ENCODE measurements at places on chromosomes 12 and 14. TPM values are rescaled to one million over a fixed set of nuclear protein-coding genes. Genes with fewer than 3 reads are reported as not detected.

FAM186B gene
- total RNA-seq, result not detected

SUOX gene
- total RNA-seq, result 30.0 TPM

CIROP gene
- total RNA-seq, result not detected

ENDOU gene
- 42.4 TPM for total RNA-seq

TMEM30B gene
- total RNA-seq, result 26.1 TPM

BEST3 gene
- not detected for total RNA-seq

LHX5 gene
- not detected for total RNA-seq

CLEC14A gene
- 18.5 TPM for total RNA-seq

APOF gene
- not detected for total RNA-seq

CLEC1B gene
- not detected for total RNA-seq

ESPL1 gene
- total RNA-seq, result 32.2 TPM

ENO2 gene
- total RNA-seq, result 5.0 TPM

GPR65 gene
- 0.35 TPM for total RNA-seq

GRCh38 chr12:72622556-72622955 is 350.4 kb downstream of the TRHDE start:
- no peak for DNase-seq

DNA sequence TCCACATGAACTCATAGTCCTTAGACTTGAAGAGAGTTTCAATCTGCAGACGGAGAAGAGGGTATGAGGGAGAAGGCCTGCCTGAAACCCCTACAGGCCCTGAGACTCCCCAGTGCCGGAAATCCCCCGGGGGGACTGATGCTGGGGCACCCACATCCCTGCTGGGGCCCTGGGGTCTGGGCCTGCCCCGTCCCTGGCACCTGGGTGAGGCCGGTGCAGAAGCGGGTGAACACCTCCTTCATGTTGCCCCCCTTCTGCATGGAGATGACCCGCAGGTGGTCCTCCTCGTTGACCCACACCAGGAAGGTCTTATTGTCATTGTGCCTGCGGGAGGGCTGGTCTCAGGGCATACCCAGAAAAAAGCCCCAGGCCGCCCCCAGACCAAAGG is 2.4 kb downstream of the CKB start:
- no peak for DNase-seq

DNA sequence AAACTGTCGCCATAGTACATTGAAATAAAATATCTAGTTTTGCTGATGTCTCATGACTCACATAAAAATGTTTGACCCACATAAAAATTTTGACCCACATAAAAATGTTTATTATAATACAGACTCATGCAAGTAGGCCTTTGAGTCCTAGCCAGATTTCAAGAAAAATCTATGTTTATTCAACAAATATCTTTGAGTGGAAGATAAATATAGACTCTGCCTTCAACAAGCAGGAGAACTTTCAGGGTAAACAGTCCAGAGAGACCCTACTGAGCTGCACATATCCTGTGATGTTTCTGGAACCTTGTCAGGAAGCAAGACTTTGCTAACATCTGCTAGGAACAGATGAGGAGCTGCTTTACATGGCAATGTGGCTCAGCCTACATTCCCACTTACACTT is 283.1 kb downstream of the MDGA2 start:
- DNase-seq, result no peak

DNA sequence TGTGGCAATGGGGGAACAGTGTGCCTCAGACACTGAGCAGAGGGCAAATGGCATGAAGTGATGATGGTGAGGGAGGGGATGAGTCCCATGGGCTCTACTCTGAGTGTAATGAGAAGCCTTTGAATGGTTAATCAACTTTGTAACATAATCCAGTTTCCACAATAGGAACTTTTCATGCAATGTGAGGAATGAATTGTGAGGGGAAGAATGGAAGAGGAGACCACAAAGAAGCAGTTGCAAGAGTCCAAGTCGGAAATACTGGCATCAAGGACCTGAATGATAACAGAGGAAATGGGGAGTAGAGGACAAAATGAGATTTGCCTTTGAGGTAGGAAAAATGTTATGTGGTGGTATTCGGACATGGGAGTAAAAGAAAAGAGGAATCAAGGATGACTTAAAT is 476.9 kb upstream of the PRICKLE1 start:
- DNase-seq, result no peak

DNA sequence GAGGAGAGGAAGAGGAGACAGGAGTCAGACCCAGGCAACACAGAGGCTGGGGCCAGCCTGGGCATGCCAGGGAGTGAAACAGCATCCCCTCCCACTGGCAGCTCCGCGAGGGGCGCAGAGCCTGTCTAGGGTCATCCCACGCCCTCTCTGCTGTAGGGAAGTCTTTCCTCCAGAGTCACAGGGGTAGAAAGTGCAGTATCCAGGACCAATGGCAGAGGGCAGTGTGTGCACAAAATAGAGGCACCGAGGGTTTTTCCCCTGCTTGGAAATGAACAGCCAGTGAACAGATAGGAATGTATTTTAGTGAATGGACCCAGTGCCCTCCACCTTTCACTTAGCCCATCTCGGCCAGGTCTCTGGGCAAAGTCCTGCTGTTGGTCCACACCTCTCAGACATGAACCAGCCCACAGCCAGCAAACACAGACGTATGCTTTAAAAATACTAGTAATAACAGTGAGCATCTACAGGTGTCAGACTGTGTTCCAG is 9.4 kb upstream of the KRT74 start:
- no peak for DNase-seq

- no peak for DNase-seq
These were observed 441 bp downstream of the E2F7 start for GRCh38 chr12:77064896-77065360.

DNA sequence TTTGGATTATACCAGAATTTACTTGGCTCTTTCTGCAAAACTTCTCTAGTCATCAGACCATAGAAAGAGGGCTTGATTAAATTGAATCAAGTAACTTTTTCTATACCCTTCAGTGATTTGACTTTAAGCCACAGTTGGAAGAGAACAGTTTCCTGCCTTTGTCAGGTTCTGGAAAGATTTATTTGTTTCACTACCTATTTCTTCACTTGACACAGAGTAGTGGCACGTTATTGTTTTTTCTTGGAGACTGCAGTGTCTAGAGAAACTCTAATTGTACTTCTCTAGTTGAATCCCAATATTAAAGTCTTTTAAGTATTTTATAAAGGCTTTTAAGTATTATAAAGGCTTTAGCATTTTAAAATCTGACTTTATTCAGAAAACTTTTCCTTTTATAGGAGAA is 138.1 kb downstream of the TMEM117 start:
- no peak for DNase-seq

GRCh38 chr14:30115756-30116155 is 188.1 kb upstream of the PRKD1 start:
- DNase-seq, result no peak

- no peak for DNase-seq
These were observed 145.4 kb downstream of the AEBP2 start for GRCh38 chr12:19584732-19585131.

- no peak for DNase-seq
These were observed 321.2 kb downstream of the RAD51B start for GRCh38 chr14:68140806-68141205.

DNA sequence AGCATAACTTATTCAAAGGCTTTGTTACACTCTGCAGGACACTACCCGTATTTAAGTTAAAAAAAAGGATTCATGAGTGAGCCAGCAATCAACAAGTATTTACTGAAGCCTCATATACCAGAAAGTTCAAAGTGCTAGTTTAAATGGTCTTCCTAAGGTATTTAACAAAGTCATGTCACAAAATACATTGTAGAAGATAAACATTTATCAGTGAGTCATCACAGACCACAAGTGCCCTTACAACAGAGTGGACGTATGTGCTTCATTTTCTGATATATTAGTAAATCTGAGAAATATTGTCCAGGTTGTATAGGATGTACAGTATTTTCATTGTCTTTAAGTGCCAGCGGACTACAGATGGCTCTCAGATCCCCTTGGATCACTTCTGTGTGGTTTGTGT is 24.2 kb downstream of the FLRT2 start:
- no peak for DNase-seq

DNA sequence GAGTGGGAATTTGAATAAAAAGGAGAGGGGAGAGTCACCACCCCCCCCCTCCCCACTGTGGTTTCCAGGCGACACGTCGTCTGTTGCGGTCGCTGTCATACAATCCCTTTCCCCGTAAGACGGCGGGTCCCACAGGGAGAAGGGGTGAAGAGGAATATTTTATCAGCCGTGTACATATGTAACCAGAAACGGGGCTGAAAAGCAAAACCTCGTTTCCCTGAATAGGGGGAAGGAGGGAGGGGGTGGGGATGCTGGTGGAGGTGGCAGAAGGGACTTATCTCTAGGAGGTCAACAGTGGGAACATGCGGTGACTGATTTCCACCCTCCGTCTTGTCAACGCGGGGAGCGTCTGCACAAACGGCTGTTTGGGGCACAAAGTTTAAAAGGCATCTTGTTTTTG is 171.4 kb downstream of the RBM19 start:
- no peak for DNase-seq

GRCh38 chr14:105223770-105224544 is 24.4 kb upstream of the BTBD6 start:
- no peak for DNase-seq

- no peak for DNase-seq
These were observed 85.9 kb downstream of the TMEM117 start for GRCh38 chr12:43921666-43922337.

DNA sequence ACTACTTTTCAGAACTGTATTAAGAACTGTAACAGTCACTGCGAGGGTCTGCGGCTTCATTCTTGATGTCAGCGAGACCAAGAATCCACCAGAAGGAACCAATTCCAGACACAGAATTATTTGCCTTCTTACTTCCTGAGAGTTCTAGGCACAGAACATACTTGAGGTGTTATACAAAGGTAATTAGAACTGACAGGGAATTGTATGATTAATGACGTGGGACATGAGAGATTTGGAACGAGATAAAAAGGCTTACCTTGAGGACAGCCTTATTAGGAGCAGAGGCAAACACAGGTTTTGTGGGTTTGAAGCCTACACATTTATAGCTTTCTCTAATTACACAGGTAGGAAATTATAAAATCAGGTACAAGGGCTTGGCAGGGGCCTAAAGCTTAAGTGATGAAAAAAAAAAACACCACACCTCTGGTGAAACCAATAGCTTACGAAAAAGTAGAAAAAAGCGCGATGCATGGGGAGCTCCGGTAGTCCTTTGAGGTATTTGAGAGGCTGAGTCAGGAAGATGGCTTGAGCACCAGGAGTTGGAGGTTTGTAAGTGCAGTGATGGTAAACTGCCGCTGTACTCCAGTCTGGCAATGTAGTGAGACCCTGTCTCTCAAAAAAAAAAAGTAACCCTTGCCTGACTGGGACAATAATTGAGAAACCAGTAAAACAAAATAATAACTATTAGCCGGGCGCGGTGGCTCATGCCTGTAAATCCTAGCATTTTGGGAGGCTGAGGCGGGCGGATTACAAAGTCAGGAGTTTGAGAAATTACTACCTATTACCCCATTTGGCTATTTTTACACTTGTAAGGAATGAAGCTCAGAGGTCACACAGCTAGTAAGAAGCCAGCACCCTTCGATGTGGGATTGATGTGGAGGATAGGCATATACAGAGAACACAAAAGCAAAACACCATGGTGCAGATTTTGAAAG is 795 bp upstream of the ACOT2 start:
- DNase-seq, result no peak

DNA sequence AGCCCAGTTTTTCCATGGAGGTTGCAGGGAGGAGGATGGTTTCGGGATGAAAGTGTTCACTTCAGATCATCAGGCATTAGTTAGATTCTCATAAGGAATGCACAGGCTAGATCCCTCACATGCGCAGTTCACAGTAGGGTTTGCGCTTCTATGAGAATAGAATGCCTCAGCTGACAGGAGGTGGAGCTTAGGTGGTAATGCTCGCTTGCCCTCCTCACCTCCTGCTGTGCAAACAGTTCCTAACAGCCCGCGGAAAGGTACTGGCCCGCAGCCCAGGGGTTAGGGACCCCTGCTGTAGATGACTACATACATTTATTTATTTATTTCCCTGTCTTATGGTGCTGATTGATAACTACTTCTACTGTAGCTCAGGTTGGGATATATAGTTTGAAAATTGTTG is 93.2 kb downstream of the FBXO33 start:
- DNase-seq, result no peak

DNA sequence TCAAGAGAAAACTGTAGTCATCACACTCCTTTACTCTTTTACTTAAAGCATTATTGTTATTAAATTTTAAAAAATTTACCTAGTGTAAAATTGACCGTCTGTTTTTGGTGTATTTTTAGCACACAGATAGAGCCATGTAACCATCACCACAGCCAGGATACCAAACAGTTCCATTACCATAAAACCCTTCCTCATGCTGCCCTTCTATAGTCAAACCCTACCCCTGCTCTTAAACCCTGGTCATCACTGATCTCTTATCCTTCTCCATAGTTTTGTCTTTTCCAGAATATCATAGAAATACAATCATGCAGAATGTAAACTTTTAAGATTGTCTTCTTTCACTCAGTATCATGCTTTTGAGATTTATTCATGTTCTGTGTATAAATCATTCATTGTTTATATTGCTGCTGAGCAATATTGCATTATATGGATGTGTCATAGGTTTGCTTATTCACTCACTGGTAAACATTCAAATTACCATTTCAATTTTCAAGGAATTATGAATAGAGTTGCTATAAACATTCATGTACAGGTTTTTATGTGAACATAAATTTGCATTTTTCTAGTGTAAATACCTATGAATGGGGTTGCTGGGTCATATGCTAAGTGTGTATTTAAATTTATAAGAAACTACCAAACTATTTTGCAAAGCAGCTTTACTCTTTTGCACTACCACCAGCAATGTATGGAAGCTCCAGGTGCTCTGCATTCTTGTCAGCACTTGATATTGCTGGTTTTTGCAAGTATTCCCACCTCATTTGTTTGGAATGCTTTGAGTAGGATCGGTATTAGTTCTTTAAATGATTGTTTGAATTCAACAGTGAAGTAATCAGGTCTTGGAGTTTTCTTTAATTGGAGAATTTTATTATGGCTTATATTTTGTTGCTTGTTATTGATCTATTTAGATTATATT is 125.5 kb downstream of the LMNTD1 start:
- no peak for DNase-seq

DNA sequence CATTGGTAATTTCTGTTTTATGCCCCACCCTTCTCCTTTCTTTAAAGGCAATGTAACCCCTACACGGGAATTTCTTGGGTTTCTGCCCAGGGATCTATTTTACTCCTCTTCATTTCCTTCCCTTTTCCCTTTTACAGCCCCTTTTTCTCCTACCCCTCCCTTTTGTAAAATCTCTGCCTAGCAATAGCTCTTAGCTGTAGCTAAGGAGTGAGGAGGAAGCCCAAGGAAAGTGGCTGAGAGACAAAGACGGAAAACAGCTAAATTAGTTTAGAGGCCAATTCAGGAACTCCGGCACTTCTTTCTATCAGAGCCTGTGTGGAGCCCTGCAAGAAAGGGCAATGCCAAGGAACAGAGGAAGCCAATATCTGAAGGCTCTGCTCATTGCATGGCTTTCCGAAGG is 40.3 kb downstream of the SOCS2 start:
- DNase-seq, result no peak
